ENCODE measurements at places on chromosomes 12 and 14.

- no peak for DNase-seq
Measured at GRCh38 chr12:65816086-65816485, 8.2 kb upstream of the HMGA2 start.

DNA sequence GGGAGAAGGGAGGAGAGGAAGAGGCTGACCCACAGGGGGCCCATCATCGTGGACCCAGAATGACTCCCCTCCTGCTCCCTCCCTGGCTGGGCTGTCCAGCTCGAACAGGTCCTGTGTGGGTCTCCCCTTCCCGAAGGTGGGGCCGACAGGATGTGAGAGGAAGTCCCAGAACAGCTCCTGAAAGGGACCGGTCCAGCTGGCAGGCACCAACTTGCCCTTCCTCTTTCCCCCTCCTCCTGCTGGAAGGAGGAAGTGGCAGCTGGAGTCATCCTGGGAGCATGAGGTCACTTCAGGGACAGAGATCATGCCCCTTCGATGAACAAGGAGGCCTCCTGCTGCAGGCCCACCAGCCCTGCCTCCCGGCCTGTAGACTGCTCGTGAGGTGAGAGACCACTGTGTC, 35.0 kb upstream of the BEGAIN start:
- DNase-seq: no peak

DNA sequence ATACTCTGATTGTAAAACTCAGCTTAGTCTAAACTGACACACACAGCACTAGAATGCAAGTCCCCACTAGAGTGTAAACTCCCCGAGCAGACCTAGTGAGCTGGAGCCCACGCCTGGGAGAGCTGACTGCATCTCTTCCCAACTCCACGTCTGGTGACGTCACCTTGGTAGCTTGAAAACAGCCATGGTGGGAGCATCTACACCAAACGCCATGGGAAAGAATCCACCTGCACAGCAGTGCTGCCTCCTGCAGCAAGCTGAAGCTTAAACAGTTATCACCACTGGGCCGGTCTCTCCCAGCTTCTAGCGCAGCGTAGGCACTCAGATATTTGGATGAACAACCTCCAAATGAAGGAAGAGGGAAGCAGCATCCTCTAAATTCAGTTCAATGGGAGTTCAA, 4.3 kb upstream of the PAPLN start:
- no peak for DNase-seq

- DNase-seq: no peak
Measured at GRCh38 chr12:5262450-5262849, 169.5 kb upstream of the NTF3 start.

DNA sequence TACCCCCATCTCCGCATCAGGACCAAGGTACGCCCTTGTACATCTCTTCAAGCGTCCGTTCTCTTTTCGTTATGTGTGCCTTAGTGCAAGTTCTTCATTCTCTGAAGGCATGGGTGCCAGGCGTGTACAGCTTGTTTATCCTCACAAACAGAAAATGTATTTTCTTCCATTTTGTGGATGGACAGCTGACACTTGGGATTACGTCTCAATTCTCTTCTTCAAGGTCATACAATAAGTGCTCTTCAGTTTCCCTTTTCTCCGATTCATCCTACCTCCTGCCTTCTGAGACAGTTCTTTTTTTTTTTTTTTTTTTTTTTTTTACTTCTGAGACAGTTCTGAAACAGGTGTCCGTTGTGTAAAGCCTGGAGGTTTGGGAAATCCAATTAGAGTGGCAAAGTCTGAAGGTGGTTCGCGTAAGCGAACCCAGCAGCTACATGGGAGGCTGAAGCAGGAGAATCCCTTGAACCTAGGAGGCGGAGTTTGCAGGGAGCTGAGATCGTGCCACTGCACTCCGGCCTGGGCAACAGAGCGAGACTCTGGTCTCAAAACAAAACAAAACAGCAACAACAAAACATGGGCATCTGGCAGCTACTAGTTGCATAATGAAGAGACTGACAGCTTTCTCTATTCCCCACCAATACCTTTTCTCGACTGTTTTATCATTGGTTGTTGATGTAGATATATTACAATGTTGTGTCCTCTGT, 734 bp downstream of the COX6A1 start:
- DNase-seq: peak; percentile 27

DNA sequence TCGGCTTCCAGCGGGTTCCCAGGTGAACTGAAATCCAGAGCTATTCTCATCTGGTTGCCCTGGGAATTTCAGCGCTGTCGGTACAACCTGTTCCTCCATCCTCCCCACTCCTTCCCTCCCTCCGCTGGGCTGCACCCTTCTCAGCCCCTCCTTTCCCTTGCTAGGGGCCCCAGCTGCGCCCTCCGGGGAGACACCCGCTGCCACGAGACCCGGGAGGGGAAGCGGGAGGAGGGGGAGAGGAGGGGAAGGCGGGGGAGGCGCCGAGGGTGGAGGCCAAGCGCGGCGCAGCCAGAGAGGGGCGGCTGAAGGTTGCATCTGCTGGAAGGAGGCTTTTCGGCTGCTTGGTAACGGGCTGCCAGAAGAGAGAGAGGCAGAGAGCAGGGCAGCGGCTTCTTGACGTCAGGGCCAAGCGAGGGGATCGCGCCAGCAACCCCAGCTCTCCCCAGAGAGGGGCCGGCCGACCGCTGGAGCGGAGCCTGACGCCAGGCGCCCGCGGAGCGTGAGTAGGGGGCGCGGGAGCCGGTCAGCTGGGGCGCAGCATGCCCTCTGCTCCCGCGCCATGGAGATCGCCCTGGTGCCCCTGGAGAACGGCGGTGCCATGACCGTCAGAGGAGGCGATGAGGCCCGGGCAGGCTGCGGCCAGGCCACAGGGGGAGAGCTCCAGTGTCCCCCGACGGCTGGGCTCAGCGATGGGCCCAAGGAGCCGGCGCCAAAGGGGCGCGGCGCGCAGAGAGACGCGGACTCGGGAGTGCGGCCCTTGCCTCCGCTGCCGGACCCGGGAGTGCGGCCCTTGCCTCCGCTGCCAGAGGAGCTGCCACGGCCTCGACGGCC, at the start of gene KCNA5:
Gene KCNA5 (plus strand): TSS at position 291 of the 831 bp plus-strand sequence. CDS start 269 bp downstream, at position 560.
- DNase-seq: no peak

- DNase-seq: no peak
Measured at GRCh38 chr12:15563663-15564062, 225.5 kb downstream of the EPS8 start.

- DNase-seq: no peak
Measured at GRCh38 chr12:75976913-75977312, 54.7 kb downstream of the PHLDA1 start.

DNA sequence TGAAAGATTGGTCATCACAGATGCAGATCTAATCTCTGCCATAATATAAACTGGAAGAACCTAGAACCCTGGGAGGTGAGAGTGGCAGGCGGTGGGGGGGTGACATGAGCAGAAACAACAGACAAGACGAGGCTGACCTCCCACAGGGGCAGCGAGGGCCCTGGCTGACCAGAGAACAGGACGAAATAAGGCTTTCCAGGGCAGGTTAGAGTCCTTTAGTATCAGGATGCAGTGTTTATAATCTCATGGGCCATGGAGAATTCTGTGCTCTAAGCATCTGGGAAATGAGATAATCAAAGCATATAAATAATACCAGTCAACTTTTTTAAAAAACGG, 102.7 kb upstream of the BCL2L14 start:
- DNase-seq: no peak

GRCh38 chr14:102285106-102285505, 19.9 kb downstream of the MOK start:
- no peak for DNase-seq

DNA sequence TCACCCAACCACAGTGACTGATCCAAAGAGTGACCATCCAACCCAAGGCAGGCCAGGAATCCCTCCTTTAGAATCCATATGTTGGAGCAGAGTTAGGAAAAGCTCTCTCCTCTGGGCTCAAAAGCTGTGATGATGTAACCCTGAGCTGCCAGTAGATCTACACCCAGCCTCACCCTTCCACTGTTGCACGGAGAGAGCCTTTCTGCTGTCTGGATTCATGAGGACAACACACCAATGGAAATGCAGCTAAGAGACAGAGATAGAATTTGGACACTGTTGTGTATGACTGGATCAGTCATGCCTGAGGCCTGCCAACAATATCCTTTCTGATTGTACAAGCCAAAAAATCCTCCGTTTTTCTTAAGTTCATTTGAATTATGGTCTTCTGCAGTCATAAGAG, 4.4 kb upstream of the OR6J1 start:
- no peak for DNase-seq

- no peak for DNase-seq
Measured at GRCh38 chr12:53051058-53051880, 1.4 kb downstream of the TNS2 start.

- DNase-seq: no peak
Measured at GRCh38 chr12:71195338-71195896, 37.6 kb upstream of the TSPAN8 start.

DNA sequence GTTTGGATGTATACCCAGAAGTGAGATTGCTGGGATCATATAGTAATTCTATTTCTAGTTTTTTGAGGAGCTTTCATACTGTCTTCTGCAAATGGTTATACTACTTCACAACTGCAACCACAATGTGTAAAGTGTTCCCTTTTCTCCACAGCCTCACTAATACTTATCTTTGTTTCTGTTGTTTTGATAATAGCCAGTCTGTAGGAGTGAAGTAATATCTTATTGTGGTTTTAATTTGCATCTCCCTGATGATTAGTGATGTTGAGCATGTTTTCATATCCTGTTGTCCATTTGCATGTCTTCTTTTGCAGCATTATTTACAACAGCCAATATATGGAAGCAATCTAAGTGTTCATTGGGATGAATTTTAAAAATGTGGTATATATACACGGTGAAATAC, 29.9 kb downstream of the GABARAPL1 start:
- no peak for DNase-seq

DNA sequence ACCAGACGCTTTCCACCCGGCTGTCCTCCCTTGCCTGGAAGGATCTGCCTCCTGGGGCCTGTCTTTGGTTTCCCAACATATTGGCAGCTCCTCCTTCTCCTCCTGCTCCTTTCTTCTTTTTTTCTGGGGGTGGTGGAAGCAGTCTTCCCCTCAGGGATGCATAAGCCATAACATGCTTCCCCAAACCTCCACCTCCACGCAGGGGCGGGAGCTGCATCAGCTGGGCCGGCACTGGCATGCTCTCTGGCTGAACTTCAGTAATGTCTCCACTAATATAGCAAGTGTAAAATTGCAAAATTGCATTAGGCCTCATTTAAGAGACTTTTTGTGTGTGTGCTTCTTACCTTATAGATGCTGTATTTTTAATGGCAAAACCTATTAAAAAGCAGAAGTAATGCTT, 58.6 kb downstream of the GLT1D1 start:
- no peak for DNase-seq

DNA sequence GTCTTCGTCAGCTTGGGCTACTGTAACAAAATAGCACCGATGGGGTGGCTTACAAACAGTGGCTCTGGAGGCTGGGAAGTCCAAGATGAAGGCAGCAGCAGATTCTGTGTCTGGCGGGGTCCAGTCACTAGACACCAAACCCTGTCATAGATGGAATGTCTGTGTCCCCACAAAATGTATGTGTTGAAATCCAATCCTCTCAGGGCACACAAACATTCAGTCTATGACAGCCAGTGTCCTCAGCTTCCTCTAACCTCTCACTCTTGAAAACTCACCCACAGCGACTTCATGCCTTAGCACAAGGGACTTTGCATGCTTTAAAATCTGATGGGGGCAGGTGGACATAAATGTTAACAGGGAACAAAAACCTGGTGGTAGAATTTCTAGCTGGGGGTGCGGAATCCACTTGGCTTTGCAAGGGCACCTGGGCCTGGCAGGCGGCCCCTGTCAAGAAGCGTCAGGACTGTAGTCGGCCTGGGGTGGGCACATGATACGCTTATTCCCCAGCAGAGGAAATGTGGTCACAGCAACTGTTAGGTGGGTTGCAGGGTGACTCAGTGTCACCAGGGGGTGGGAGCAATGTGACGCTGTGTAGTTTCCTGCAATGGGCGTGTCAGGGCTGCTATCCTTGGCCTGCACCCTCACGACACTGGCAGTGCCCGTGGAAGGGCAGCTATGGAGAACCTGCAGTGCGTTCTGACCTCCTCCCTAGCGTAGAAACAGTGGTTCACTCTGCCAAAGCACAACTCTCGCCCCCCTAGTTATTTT, 17.7 kb downstream of the RIN3 start:
- no peak for DNase-seq

GRCh38 chr14:69068744-69069421, 84.0 kb downstream of the DCAF5 start:
- DNase-seq: peak; percentile 43

DNA sequence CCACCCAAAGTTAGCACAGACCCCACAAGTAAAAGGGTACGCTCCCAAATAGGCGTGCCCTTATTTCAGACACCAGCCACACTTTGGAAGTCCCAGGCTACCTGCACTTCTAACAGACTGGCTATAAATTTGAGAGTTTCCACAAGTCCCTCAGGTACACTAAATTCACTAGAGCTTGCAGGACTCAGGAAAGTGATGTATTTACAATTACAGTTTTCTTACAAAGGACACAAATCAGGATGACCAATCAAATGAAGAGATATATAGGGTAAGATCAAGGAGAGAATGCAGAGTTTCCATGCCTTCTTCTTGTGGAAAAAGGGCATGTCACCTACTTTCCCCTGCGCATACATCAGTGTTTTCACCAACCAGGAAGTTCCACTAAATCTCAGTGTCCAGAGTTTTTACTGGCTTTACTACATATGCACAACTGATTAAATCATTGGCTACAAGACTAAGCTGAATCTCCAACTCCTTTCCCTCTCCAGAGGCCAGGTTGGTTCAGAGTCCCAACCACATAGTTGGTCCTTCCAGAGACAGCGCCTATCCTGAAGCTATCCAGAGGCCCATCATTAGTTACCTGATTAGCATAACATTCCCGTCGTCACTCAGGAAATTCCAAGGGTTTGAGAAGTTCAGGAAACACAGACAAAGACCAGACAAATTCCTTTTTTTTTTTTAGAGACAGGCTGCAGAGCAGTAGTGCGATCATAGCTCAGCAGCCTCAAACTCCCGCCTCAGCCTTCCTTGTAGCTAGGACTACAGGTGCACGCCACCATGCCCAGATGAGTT, 84.2 kb downstream of the DENND5B start:
- DNase-seq: no peak

- no peak for DNase-seq
Measured at GRCh38 chr14:75542588-75543091, 20.4 kb downstream of the BATF start.

DNA sequence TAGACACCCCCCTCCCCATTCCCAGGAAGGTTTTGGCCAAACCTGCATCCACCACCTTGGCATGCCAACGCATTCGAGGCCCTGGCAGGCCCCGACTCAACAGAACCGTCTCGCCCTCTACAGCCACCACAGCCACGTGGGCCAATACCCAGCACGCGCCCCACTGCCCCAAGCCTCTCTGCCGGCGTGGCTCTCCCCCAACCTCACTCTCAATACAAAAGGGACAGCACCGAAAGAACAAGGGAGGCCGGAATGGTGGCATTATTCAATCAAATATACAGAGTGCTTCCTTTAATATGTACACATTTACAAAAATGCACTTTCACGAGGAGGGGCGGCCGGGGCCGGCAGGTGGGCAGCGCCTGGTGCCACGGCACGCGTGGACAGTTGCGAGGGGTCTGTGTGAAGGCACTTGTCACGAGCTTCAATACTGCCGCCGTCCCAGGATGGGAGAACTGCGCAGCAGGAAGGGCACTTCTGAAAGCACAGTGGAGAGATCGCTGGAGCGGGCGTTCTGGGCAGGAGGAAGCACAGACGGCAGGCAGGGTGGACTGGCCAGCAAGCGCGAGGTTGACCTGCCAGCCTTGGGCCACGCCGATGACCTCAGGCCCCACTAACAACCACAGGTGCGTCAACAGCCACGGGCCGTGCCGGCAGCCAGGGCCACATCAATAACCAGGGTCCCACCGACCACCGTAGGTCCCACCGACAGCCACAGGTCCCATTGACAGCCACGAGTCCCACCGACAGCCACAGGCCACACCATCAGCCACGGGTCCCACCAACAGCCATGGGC, 26.9 kb downstream of the JAG2 start:
- no peak for DNase-seq

- DNase-seq: no peak
Measured at GRCh38 chr12:115325858-115326257, 641.9 kb upstream of the TBX3 start.

Measured in RKO (cell line).